ENCODE measurements at places on chromosomes 2 and 18.

- no peak for DNase-seq
Observed at GRCh38 chr2:240687741-240688552, 3.7 kb upstream of the AQP12A start.

- DNase-seq = no peak
Observed at GRCh38 chr2:127733816-127734537, 32.7 kb downstream of the SFT2D3 start.

- DNase-seq = no peak
Observed at GRCh38 chr2:238302087-238302486, 13.7 kb upstream of the PER2 start.

DNA sequence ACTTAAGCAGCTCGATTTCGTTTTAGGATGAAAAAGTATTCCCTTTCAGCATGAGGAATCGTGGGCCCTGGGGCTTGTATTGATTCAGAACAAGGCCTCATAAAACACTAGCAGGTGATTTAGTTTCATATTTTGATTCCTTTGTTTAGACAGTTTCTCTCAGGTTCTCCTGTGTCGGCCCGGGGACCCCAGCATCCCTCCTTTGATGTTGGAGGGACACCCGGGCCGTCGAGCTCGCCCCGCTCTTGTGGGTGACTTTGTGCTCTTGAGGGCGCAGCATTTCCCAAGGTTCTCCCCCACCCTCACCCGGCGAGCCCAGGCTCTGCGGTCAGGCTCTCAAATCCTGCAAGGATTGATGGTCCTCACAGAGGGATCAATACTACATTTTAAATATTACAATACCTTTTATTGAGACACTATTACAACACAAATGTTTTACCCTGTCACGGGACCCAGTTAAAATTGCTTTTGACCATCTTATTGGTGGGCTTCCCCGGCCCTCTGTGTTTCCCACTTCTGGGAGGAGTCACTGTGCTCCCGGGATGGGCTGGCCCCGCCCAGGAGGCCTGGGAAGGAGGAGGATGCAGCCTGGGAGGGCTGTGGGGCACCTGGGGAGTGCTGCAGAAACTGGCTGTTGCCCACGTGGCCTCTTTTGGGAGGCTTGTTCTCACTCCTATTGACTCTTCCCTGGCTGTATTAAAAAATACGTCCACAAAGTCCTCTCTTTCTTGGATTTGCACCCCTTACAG is 222.6 kb downstream of the INSIG2 start:
- DNase-seq = no peak

DNA sequence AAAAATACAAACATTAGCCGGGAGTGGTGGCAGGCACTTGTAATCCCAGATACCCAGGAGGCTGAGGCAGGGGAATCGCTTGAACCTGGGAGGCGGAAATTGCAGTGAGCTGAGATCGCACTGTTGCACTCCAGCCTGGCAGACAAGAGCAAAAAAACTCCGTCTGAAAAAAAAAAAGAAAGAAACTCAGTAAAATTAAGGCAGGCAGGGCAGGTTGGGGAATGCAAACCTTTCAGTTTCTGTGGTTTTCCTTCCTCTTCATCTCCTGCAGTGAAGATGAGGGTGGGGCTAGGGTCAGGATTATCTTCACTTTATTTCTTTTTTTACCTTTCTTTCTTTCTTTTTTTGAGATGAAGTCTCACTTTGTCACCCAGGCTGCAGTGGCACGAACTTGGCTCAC is 43.2 kb upstream of the PSME4 start:
- DNase-seq = no peak

DNA sequence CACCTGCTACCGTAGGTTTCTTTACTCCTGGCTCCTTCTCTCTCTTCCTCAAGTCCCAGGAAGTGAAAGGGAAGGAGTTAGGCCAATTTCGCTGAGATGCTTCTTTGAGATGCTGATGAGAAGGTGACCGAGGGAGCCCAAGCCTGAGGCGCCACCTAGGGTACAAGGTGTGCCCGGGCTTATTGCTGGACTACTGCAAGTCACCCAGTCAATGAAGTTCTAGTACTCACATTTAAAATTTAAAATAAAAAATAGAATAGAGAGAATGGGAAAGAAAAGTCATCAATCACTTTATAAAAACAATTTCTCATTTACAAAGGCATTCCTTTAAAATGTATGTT is 45.3 kb downstream of the ACAA2 start:
- no peak for DNase-seq

- no peak for DNase-seq
Observed at GRCh38 chr2:17757321-17757720, 3.4 kb downstream of the GEN1 start.

- peak; percentile 31 for DNase-seq
Observed at GRCh38 chr2:161238560-161239325, 69.5 kb upstream of the PSMD14 start.

- no peak for DNase-seq
Observed at GRCh38 chr2:168727904-168728470, 74.5 kb upstream of the NOSTRIN start.

DNA sequence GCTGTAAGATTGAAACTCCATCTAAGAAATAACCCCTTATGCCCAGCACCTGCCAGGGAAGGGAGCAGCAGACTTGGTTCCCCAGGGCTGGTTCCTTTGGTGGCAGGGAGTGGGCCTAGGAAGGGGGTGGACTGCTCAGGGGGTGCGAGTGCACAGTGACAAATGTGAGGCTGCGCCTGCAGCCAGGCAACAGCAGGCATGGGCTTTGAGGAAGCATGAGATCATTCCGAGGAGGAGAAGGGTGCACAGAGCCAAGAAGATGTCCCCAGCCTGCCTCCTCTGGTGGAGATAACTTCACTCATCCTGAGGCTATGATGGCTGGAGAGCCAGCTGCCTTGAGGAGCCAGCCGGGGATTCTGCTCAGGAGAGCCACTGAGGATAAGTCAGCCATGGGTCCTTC is 158.0 kb downstream of the CAPN13 start:
- DNase-seq = no peak

DNA sequence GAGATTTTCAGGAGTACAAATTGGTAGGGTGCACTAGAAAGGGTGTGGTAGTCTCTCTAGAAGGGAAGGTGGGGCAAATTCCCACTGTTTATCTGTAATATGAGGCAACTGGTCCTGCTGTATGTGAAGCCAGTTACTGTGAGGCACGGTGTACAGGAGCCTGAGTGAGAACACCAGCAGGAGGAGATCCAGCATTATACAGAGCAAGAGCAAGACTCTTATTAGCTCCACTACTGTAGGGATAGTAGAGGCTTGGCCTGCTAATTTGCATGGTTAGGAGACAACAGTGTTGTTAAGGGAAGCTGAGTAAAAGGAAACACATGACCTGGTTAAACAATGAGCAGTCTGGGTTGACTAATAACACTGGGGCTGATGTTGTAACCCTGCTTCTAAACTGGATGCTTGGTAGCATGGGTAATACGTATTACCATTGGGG is 76.3 kb upstream of the WDSUB1 start:
- no peak for DNase-seq

GRCh38 chr2:236603361-236604015 is 33.9 kb downstream of the ACKR3 start:
- no peak for DNase-seq

DNA sequence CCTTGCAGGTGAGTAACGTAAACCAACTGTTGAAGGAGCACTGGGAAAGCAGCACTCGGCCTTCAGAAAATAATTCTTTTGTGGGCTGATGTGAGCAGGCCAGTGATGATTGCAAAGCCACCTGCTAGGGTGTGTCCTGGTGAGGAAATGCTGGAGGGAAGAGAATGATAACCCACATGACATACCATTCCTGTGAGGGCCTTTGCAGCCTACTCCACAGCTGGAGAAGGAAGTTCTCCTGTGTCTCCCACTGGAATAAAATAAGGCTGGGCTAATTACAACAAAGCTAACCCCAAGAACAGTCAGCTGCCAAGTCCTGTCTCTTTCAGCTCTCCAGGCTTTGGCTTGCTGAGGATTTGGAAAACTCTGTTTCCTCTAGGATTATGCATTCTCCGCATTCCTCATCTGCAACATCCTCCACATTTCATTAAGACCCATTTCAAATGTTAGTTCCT is 16.7 kb upstream of the DSG1 start:
- DNase-seq = no peak

DNA sequence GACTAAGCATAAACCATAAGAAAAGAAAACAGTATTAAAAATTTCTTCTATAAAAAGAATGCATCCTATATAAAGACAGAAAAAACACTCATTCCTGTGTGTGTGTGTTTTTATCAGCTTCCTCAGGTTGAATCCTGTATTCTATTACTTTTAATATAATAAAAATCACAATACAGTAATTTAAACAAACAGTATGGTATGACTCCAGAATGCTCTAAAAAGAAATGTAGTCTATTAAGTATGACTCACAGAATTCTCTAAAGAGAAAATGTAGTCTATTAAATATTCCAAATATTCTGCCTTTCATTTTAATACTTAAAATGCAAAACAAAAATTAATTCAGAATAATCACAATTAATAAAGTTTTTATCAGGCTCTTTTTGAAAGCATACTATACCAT is 19.8 kb downstream of the CCDC88A start:
- no peak for DNase-seq

GRCh38 chr2:37283207-37283606 is 41.4 kb downstream of the PRKD3 start:
- DNase-seq = no peak

GRCh38 chr2:147639891-147640290 is 204.9 kb upstream of the ACVR2A start:
- no peak for DNase-seq

DNA sequence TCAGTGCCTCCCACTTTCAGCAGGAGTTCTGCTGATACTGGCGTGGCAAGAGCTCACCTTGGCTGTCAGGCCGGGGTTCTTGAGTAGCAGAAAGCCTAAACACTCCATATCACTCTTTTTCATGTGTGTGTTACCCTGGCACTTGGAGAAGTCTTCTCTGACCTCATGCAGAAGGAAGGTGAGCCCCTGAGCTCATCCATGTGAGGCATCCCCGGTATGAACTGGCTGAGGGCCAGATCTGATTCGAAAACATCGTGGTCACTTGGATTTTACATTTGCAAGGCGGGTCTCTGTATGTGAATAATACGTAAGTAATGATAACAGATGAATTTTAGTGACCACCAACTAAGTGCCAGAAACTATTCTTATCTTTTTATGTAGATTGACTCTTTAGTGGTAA is 93.6 kb downstream of the RAPGEF4 start:
- no peak for DNase-seq

DNA sequence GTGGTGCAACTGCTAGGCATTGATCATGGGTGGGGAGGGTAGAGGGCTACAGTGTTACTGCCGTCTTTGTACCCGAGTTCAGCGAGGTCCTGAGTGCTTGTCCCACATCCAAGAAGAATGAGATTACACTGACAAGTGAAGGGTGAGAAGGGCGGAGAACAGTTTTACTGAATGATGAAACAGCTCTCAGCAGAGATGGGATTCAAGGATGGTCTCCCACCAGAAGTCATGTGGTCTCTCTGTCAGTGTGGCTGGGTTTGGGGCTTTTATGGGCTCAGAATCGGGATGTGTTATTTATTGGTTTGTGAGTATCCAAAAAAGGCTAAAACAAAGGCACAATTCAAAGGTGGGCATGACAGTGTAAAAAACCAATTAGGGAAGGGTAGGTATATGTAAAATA is 10.8 kb upstream of the ASB1 start:
- no peak for DNase-seq

- no peak for DNase-seq
Observed at GRCh38 chr2:61288070-61288841, 126.3 kb downstream of the C2orf74 start.

DNA sequence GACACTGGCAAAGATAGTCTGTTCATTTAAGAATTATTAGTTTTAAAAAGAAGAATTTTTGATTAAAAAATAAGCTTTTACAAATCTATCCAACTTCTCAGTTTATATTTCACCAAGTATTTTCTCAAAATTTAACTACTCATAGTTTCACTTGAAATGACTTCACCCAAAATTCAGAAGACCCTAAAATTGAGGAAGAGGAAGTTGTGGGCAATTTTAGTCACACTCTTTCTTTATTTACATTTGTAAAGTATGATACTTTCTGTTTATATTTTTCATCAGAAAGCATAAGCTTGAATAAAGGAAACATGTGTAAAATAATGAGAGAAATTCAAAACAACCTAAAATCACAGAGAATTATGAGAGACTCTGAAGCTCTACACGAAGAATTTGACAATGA is 278.8 kb upstream of the MEIS1 start:
- no peak for DNase-seq

- no peak for DNase-seq
Observed at GRCh38 chr2:62334009-62334408, 138.1 kb downstream of the B3GNT2 start.

DNA sequence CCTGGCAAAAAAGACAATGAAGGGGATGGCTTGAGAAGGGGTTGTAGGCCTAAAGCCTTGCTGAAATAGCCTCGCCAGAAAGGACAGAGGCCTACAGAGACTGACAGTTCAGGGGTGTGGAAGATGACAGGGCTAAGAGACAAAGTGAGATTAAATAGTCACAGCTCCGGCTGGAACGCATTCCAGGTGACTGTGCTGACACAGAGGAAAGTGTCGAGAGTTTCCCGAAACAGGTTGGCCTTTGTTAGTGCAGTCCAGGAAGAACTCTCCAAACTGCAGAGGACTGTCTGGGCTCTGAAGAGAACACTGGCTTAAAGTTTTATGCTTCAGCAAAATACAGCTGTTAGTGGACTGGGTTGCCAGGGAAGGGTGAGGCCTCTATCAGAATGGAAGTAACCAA is 52.8 kb downstream of the METTL4 start:
- DNase-seq = no peak

DNA sequence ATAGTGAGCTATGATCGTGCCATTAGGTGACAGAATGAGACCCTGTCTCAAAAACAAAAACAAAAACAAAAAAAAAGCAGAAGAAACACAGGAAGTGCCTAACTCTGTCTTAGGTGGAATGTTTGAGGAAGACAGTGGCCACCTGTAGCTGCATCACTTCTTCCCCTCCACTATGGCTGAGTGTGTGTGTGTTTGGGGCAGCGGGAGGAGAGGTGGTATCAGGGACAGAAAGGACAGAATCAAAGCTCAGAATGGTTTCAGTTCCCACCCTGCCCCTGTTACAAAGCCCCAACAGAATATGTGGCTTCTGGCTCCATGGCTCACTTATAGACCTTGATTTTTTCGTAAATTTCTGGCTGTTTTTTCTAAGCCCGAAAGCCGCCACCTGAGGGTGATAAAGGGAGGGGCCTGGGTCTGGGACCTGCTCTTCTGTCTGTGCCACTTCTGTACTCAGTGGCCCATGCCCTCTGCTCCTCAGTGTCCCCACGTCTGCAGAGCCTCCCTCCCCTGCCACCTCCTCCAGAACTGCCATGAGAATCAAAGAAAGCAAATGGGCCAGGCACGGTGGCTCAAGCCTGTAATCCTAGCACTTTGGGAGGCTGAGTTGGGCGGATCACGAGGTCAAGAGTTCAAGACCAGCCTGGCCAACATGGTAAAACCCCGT is 27.4 kb downstream of the SERTAD2 start:
- no peak for DNase-seq

DNA sequence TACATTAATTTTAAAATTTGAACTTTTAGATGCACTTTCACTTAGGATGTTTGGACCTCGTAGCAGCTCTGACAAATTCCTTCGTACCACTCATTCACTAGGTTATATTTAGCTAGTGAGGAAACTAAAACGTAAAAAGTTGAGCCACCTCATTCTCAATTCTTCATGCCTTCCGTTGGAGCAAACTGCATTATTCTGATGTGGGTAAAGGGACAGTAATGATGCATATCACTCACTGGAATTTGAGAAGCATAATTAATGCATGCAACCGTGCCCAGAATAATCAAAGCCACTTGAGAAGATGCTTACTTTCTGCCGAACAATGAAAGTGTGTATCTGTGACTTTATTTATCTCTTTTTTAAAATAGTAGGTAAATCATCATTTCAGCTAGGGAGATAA is 2.2 kb downstream of the CNOT9 start:
- no peak for DNase-seq

- no peak for DNase-seq
Observed at GRCh38 chr2:46719487-46719886, 196.1 kb downstream of the MCFD2 start.
